Chondrocyte (in vitro differentiated cells): ENCODE measurements at places on chromosomes 7 and 10. TPM values are rescaled to one million over a fixed set of nuclear protein-coding genes. Genes with fewer than 3 reads are reported as not detected.

- DNase-seq, result no peak
These were observed 59.6 kb upstream of the C1GALT1 start for GRCh38 chr7:7122701-7123281.

- DNase-seq, result no peak
These were observed 259.6 kb upstream of the PLXDC2 start for GRCh38 chr10:19556666-19557065.

GRCh38 chr7:122394512-122394911, 90.0 kb upstream of the FEZF1 start:
- DNase-seq, result no peak

DNA sequence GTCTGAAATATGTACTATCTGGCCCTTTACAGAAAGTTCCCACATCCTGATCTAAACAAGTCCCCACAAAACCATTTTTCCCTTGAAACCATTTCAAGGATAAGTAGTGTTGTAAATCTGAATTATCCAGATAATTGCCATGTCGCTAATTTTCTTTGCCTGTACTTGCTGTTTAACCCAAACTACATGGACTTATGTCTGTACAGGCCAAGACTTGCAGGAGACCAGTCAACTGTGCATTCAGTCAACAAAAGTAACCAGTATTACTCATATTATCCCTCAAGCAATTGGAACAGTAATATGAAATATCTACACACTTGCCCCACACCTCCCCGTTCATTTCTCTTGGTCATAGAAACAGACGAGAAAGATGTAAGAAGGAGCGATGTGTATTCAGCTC, 347.8 kb upstream of the NFE2L3 start:
- no peak for DNase-seq

DNA sequence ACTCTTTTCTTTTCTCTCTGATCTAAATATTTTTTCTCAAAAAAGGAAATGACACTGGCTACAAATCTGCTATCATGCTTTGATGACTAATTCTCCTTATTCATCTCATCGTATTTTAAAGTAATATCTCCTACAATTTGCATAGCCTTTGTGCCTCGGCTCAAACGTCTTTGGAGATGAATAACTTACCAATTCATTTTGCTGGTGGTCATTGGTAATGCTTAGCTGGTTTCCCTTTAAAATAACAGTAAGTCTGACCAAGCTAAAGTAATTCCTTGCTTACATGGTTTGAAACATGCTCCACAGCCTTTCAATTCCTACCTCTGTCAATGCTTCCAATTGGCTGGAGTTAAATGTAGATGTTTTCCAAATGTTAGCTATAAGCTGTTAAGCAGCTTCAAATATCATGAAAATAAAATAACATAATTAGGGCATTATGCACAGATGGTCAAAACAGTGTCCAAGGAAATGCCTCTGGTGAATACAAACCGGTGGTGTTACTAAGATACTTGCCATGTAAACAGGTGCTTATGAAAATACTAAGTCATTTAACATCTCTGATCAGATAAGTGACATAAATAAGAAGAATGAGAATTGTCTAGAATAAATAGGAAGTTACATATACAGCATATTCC, 435.0 kb downstream of the POM121L12 start:
- DNase-seq, result no peak

DNA sequence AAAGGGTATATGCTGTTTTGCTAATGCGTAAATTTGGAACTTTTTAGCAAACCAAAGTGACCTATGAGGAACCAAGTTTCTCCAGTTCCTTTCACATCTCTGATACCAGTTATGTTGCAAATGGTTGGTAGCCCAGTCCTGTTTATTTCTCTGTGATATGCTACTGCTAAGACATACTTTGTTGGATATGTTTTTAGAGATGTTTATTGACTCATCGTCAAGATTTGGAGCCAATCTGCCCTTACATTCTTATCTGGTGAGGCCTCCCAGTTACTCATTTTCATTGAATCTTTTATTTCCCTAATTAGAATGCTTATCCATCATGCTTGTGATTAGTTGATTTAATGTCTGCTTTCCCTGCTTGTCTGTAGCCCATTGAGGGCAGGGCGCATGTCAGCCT, 58.9 kb downstream of the LRGUK start:
- DNase-seq, result no peak

GRCh38 chr7:111753968-111754367, 191.7 kb upstream of the IMMP2L start:
- DNase-seq, result no peak

CRHR2 gene
- not detected in 3 replicates for total RNA-seq

C10orf62 gene
- total RNA-seq, result not detected in 3 replicates
